CD4-positive, CD25-positive, alpha-beta regulatory T cell (primary cell): ENCODE measurements at places on chromosomes 4 and X. TPM values are rescaled to one million over a fixed set of nuclear protein-coding genes. Genes with fewer than 3 reads are reported as not detected.

GRCh38 chrX:150182161-150182560 lies 181.0 kb upstream of the MAMLD1 start:
- no peak for DNase-seq

DNA sequence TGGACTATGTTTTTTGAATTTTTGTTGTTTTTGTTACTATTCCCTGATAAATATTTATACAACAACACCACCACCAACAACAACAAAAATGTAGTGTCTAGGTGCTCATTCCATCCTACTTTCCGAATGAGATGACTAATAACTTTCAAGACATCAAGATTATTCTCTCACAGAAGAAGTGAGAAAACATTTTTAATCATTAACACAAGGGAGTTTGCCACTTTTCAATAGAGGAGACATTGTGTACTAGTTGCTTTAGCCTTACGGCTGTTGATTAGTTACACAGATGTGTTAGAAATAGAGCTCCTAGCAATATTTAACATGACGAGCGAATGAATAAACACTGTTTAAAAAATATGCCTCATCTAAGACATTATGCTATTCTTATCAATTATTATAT lies 898.8 kb downstream of the C4orf33 start:
- no peak for DNase-seq

GRCh38 chrX:63855896-63856295 lies 70.9 kb upstream of the ARHGEF9 start:
- DNase-seq: no peak

CSTF2 gene
- total RNA-seq: 11.1 TPM

DNA sequence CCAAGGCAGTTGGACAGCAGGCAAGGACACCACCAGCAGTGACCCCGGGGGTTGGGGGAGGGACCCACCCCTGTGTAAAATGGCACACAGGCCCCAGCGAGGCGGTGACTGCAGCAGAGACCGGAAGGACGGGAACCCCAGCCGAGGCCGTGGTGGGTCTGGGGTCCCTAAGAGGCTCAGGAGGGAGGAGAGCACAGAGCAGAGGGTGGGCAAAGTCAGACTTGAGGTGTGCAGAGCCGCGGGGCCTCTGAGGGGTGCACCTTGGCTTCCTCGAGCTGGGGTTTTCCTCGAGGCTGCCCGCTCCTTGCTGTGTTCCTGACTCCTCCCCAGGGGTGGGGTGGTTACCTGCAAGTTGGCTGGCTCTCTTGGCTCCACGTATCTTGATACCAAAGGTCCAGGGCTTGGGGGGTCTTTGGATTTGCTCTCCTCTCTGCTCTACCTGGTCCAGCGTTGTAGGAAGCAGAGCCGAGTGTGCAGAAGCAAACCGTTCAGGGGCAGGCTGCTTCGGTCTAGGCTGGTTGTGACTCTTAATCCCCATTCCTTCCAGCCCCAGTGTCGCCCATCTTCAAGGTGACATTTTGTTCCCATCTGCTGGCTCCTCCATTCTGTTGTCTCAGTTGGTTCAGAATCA lies 37.9 kb upstream of the SORCS2 start:
- no peak for DNase-seq

DNA sequence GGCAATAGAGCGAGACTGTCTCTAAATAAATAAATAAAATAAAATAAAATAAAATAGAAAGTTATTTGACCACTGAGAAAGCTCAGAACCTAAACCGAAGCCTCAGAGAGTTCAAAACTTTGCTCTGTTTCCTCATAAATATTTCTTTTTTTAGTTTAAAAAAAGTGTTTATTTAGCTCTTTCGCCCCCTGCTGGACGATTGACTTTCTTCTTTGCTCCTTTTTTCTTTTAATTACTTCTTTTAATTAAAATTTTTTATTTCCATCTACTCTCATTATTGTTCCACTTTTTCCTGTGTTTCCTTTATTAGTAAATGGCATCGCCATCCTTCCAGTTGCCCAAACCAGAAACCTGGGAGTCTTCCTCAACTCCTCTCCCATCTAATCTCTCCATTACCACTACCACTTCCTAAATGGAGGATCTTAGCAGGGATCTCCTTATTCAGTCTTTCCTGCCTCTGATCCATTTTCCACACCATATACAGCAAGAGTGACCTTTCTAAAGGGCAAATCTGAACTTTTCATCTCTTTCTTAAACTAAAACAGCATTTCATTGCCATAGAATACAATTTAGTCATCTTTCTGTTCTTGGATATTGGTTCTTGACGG lies 728 bp upstream of the IL13RA2 start:
- DNase-seq: peak; percentile 7

KLF3 gene
- total RNA-seq: 126 TPM

- DNase-seq: peak; percentile 37
These were observed 6.9 kb downstream of the ATP7A start for GRCh38 chrX:77917294-77917933.

GRCh38 chr4:140094438-140095420 lies 59.3 kb downstream of the MAML3 start:
- DNase-seq: peak; percentile 52
